ENCODE measurements at places on chromosomes 2 and 18. TPM values are rescaled to one million over a fixed set of nuclear protein-coding genes. Genes with fewer than 3 reads are reported as not detected.

DNA sequence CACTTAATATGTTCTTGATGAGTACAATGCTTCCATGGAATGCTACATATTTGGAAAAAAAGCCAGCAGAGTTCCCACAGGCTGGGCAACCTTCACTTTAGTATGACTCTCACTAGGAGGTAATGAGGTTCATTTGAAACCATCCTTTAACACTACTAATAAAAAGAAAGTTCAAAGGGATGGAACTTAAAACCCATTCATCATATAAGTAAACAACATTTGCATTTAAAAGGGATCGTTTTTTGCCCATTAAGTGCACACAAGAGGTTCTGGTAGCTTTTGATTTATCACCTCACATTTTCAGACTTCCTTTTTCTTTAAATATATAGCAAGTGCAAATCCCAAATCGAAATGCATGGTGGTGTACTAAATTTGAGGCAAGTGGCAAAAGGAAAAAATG is 270.8 kb upstream of the DCC start:
- no peak for DNase-seq
- H3K4me3 ChIP-seq: no peak overlapping the region
- H3K4me1 ChIP-seq: no peaks in the 10 kb centered on the region
- no peaks in the 10 kb centered on the region for H3K27me3 ChIP-seq
- H3K36me3 ChIP-seq: no peaks in the 10 kb centered on the region

GRCh38 chr18:23194997-23195957 is 60.0 kb downstream of the CABLES1 start:
- H3K27me3 ChIP-seq: no peaks in the 10 kb centered on the region
- peaks cover 6% of the 10 kb centered on the region for H3K4me1 ChIP-seq
- H3K27ac ChIP-seq: peak overlapping the region; percentile 75

GRCh38 chr2:222724208-222724607 is 52.8 kb downstream of the MOGAT1 start:
- no peak overlapping the region for H3K27ac ChIP-seq
- H3K4me1 ChIP-seq: no peaks in the 10 kb centered on the region
- H3K36me3 ChIP-seq: no peaks in the 10 kb centered on the region
- H3K27me3 ChIP-seq: no peaks in the 10 kb centered on the region
- no peak for DNase-seq

DNA sequence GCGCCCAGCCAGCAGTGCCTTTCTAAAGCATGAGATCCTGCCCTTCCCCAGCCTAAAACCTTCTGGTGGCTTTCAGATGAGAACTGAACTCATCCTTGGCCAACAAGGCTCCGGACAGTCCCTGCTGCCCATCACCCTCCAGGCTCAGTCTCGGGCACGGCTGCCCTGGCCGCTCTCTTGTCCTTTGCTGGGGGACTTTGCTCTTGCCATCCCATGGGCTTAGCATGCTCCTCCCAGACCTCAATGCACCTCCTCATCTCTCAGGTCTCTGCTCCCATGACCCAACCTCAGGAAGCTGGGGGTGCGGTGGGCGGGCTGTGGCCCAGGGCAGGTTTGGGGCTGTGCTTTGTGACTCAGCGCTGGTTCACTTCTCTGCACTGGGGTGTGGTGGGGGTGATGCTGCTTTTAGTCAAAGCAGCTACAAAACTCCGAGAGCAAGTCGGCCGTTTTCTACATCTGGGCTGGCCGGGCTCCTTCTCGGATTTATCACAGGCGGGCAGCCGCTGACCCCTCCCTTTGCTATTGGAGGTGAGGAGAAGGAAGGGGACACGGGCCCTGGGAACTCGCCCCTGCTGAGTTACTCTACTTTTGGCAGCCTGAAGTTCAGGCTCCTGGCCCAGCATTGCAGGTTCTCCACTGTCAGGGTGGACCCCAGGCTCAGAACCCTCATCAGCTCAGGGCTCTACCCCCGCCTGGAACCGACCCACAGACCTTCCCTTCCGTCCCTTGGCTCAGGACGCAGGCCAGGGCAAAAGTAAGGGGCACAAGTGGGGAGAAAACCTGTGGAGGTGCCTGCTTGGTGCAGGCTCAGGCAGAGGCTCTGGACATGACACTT is 90.6 kb upstream of the TAF1B start:
- no peak overlapping the region for H3K4me3 ChIP-seq
- no peaks in the 10 kb centered on the region for H3K4me1 ChIP-seq
- H3K36me3 ChIP-seq: no peaks in the 10 kb centered on the region

DNA sequence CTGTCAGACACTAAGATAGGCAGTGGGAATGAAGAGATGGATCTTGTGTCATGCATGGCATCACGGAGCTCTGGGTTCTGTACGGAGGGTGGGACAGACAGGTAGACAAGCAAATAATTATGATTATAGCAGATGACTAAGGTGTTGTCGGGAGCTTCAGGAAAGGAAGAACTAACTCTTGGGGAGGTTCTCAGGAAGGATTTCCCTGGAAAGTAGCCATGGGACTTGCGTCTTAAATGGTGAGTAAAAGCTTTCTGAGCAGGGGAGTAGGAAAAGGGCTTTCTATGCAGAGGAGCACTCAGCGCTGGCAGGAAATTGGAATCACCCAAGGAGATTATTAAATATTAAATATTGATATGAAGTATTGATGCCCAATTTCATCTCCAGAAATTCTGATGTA is 35.5 kb downstream of the ATOH8 start:
- DNase-seq: no peak
- no peak overlapping the region for H3K27ac ChIP-seq
- no peaks in the 10 kb centered on the region for H3K36me3 ChIP-seq
- no peaks in the 10 kb centered on the region for H3K27me3 ChIP-seq

GCG gene
- total RNA-seq: not detected

All from breast epithelium (tissue), 4 donors.